ENCODE measurements at places on chromosomes 4 and X.

- H3K27me3 ChIP-seq: no peaks in the 10 kb centered on the region
- H3K27ac ChIP-seq: peak overlapping the region; percentile 79
- H3K36me3 ChIP-seq: no peaks in the 10 kb centered on the region
These were observed 70.5 kb upstream of the KIT start for GRCh38 chr4:54587107-54587891.

- no peaks in the 10 kb centered on the region for H3K36me3 ChIP-seq
- no peaks in the 10 kb centered on the region for H3K4me1 ChIP-seq
- no peak for DNase-seq
- H3K27ac ChIP-seq: no peak overlapping the region
These were observed 110.4 kb downstream of the UBE2K start for GRCh38 chr4:39808231-39808749.

GRCh38 chrX:66144258-66144657 is 19.8 kb upstream of the HEPH start:
- no peaks in the 10 kb centered on the region for H3K27me3 ChIP-seq
- no peaks in the 10 kb centered on the region for H3K36me3 ChIP-seq
- H3K4me1 ChIP-seq: no peaks in the 10 kb centered on the region
- no peak overlapping the region for H3K27ac ChIP-seq
- DNase-seq: no peak
- no peak overlapping the region for H3K4me3 ChIP-seq

DNA sequence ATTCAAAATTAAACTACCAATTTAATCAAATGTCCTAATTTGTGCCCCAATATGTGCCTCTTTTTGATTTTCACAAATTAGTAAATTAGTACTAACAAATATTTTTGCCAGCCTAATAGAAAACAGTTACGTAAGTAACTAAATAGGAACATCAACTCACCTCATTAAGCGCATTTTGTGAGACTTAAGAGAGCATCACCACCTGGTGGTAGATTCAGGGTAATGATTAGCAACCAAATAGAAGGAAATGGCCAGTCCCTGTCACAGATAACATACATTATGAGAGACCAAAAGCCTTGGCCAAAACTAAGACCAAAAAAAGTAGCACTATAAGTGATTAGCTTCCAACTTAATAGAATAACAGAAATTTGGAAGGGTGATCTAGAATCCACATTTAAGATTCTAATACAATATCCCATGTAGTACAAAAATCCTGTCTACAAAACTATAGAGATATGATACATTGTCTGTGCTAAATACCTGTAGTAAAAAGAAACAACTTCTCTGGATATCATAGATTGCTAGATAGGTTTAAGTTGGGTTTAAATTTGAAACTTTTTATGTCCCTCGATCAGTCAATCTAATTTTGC is 46.7 kb downstream of the C4orf46 start:
- no peaks in the 10 kb centered on the region for H3K36me3 ChIP-seq
- no peaks in the 10 kb centered on the region for H3K4me1 ChIP-seq
- no peak overlapping the region for H3K27ac ChIP-seq
- no peak overlapping the region for H3K4me3 ChIP-seq

- H3K27ac ChIP-seq: no peak overlapping the region
- no peak overlapping the region for H3K4me3 ChIP-seq
- H3K4me1 ChIP-seq: no peaks in the 10 kb centered on the region
- no peak for DNase-seq
These were observed 50.4 kb downstream of the MGARP start for GRCh38 chr4:139229534-139230039.

DNA sequence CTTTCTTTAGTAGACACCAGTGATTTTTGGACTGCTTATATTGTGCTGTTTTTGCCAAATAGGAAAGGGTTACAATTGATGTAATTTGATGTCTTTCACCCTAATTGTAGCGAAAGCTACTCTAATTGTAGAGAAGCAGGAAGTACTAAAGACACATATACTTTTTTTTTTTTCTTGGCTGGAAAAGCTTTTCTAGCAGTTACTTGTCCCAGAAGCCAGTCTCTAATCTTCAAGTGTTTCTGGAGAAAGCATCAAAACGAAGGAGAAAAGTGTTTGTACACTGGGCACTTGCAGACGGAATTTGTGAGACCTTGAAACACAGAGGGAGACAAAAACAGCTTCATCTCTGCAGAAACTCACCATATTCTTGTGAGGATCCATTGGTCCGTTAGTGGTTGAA is 616.5 kb upstream of the LCORL start:
- no peak overlapping the region for H3K27ac ChIP-seq
- DNase-seq: no peak
- no peaks in the 10 kb centered on the region for H3K4me1 ChIP-seq
- no peaks in the 10 kb centered on the region for H3K27me3 ChIP-seq
- H3K36me3 ChIP-seq: no peaks in the 10 kb centered on the region

DNA sequence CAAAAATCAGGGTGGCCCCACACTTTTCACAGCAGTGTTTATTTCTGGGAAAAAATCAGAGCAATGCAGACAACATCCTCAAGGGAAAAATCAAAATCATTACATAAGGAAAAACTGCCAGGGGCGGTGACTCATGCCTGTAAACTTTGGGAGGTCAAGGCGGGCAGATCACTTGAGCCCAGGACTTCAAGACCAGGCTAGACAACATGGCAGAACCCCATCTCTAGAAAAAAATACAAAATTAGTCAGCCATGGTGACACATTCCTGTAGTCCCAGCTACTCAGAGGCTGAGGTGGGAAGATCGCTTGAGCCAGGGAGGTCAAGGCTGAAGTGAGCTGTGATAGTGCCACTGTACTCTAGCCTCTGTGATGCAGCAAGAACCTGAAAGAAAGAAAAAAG is 102.8 kb downstream of the NAF1 start:
- no peak overlapping the region for H3K4me3 ChIP-seq
- H3K27me3 ChIP-seq: no peaks in the 10 kb centered on the region
- no peak for DNase-seq
- H3K4me1 ChIP-seq: no peaks in the 10 kb centered on the region
- H3K27ac ChIP-seq: no peak overlapping the region

DNA sequence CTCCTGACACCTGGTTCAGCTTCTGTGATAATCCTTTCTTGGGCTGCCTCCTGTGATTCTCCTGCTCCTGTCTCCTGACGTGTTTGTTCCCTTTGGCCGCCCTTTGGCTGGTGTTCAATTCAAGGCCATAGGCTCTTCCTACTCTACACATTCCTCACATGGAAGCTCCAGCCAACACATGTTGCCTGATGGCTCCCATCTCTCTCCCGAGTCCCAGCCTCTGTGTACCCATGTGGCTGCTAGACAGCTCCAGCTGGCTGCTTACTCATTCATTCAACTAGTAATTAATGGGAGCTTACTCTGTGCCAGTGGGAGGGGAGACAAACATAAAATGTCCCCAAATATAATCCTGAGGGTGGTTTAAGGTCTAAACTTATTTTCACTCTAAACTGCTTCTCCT is 9.2 kb upstream of the MED28 start:
- H3K4me1 ChIP-seq: no peaks in the 10 kb centered on the region
- H3K36me3 ChIP-seq: peaks cover 44% of the 10 kb centered on the region
- no peak overlapping the region for H3K4me3 ChIP-seq
- DNase-seq: no peak
- no peaks in the 10 kb centered on the region for H3K27me3 ChIP-seq
- H3K27ac ChIP-seq: no peak overlapping the region

DNA sequence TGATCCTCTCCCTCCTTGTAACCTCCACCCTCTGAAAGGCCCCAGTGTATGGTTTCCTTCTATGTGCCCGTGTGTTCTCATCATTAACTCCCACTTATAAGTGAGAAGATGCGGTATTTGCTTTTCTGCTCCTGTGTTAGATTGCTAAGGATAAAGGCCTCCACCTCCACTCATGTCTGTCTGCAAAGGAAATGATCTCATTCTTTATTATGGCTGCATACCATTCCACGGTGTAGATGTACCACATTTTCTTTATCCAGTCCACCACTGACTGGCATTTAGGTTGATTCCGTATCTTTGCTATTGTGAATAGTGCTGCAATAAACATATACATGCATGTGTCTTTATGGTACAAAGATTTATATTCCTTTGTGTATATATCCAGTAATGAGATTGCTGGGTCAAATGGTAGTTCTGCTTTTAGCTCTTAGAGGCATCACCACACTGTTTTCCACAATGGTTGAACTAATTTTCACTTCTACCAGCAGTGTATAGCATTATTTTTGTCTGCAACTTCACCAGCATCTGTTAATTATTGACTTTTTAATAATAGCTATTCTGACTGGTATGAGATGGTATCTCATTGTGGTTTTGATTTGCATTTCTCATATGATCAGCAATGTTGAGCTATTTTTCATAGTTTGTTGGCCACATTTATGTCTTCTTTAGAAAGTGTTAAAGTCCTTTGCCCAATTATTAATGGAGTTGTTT is 1030.9 kb downstream of the FSTL5 start:
- no peak overlapping the region for H3K4me3 ChIP-seq
- H3K36me3 ChIP-seq: no peaks in the 10 kb centered on the region
- H3K27ac ChIP-seq: no peak overlapping the region
- DNase-seq: no peak
- H3K27me3 ChIP-seq: no peaks in the 10 kb centered on the region
- no peaks in the 10 kb centered on the region for H3K4me1 ChIP-seq

GRCh38 chr4:99817309-99817890 is 773 bp downstream of the DAPP1 start:
- H3K36me3 ChIP-seq: no peaks in the 10 kb centered on the region
- DNase-seq: no peak
- H3K27ac ChIP-seq: peak overlapping the region; percentile 56
- peak overlapping the region; percentile 36 for H3K4me3 ChIP-seq

DNA sequence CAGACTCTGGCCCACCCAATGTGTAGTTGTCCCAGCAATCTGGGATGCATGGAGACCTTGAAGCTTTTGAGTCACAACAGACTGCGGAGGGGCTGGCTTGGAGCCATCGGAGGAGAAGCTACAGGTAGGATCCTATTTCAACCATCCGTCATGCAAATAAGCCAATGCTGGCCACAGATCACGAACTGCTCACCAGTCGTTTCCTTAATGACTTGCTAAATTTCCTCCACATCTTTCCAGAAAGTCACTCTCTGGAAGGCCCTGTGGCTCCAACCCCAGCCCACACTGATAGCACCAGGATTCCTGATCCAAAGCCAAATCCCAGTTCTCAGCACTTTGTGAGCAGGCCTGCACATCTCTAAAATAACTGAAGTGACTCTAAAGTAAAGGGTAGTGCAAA is 321.3 kb downstream of the RAB28 start:
- no peak overlapping the region for H3K27ac ChIP-seq
- no peak for DNase-seq
- H3K36me3 ChIP-seq: no peaks in the 10 kb centered on the region
- no peaks in the 10 kb centered on the region for H3K27me3 ChIP-seq
- H3K4me3 ChIP-seq: no peak overlapping the region
- H3K4me1 ChIP-seq: no peaks in the 10 kb centered on the region

- H3K36me3 ChIP-seq: no peaks in the 10 kb centered on the region
- no peak for DNase-seq
- no peaks in the 10 kb centered on the region for H3K4me1 ChIP-seq
These were observed 68.8 kb downstream of the SLC2A9 start for GRCh38 chr4:9952415-9952950.

GRCh38 chr4:169070071-169070894 is 60.2 kb upstream of the CBR4 start:
- peak overlapping the region; percentile 66 for H3K27ac ChIP-seq
- no peaks in the 10 kb centered on the region for H3K36me3 ChIP-seq
- no peaks in the 10 kb centered on the region for H3K27me3 ChIP-seq
- no peaks in the 10 kb centered on the region for H3K4me1 ChIP-seq

DNA sequence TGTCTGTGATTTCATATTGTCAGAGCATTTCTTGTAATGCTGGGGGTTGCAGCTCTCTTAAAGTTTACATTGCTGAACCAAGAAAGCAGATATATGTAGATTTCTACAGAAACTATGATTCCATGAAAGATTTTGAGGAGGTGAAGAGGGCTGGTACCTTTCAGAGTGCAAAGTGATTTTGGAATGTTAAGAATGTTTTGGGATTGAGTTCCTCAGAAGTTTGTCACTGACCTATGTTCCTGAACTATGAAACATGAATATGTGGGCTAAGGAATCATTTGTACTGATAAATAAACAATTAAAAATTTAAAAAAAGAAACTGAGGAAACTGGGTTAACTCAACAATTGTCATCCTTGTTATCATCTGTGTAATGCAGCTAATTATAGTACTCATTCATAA is 12.3 kb upstream of the CHIC2 start:
- no peak overlapping the region for H3K4me3 ChIP-seq
- no peaks in the 10 kb centered on the region for H3K36me3 ChIP-seq
- H3K27ac ChIP-seq: no peak overlapping the region

DNA sequence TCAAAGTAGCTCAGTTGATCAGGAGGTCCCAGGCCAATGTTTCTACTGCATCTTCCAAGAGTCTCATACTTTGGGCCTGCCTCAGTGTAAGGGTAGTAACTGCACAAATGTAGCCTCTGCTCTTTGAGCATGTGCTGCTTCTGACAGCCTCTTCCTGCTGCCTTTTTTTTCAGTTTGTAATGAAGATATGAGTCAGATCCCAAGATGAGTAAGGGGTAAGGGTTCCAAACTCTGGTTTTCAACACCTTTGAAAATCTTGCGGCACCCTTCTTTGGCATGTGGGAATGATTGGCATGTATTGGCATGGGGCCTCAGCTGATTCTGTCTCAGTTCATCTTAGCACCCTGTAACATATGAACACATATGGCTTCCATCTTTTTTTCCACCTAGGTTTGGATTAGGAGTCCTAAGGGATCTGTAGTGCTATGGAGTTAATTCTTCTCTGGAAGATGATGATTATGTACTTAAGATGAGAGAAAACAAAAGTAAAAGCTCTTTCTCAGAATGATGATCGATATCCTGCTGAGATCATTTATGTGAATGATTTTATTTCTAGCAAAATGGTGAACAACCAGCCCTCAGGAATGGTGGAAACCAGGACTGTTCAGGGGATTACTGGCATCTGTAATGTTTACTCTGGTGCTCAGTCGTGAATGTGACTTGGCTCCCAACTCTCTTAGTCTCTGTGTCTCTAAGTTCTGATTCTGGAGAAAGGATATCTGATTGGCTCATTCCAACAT is 118.7 kb upstream of the PRPS2 start:
- no peak overlapping the region for H3K27ac ChIP-seq
- H3K27me3 ChIP-seq: no peaks in the 10 kb centered on the region
- no peaks in the 10 kb centered on the region for H3K4me1 ChIP-seq

DNA sequence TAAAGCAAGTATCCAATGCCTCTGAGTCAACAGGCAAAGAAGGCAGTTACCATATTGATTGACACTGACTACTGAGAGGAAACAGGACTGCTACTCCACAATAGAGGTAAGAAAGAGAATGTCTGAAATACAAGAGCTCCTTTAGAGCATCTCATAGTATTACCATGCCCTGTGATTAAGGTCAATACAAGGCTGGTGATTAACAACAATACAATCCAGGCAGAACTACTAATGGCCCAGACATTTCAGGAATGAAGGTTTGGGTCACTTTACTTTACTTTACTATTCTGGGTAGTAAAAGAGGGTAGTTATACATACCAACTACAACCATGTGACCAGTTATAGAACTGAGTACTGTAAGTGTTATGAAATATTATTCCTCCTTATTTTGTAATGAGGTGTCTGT is 44.5 kb downstream of the BRWD3 start:
- DNase-seq: no peak
- H3K36me3 ChIP-seq: no peaks in the 10 kb centered on the region
- H3K27me3 ChIP-seq: no peaks in the 10 kb centered on the region
- no peak overlapping the region for H3K27ac ChIP-seq
- H3K4me1 ChIP-seq: no peaks in the 10 kb centered on the region
- H3K4me3 ChIP-seq: no peak overlapping the region

Data from transverse colon (tissue), 4 donors.